Left renal pelvis (tissue), 4 donors: ENCODE measurements at places on chromosomes 16 and 17. TPM values are rescaled to one million over a fixed set of nuclear protein-coding genes. Genes with fewer than 3 reads are reported as not detected.

Gene SUZ12
- 32.4 TPM for polyA plus RNA-seq

Gene CSF3
- 0.23 TPM for polyA plus RNA-seq

Gene AOC2
- 0.79 TPM for polyA plus RNA-seq

GRCh38 chr17:34917381-34917780 is 43.9 kb downstream of the CCT6B start:
- no peak for DNase-seq

- no peak for DNase-seq
These were observed 39.9 kb upstream of the ABCC11 start for GRCh38 chr16:48287239-48287638.
